Upper lobe of left lung (tissue), 6 donors: ENCODE measurements at places on chromosomes 11 and 22. TPM values are rescaled to one million over a fixed set of nuclear protein-coding genes. Genes with fewer than 3 reads are reported as not detected.

EHF gene
- total RNA-seq = 31.8 TPM

TMEM151A gene
- not detected for total RNA-seq

FDX1 gene
- 26.0 TPM for total RNA-seq

NCR3LG1 gene
- 3.6 TPM for total RNA-seq

GRCh38 chr11:4093519-4094347 lies 866 bp upstream of the RRM1 start:
- peaks cover 15% of the 10 kb centered on the region for H3K4me1 ChIP-seq
- DNase-seq = no peak
- H3K27me3 ChIP-seq = no peaks in the 10 kb centered on the region
- peak overlapping the region; percentile 63 for H3K4me3 ChIP-seq

- no peaks in the 10 kb centered on the region for H3K4me1 ChIP-seq
- no peak overlapping the region for H3K4me3 ChIP-seq
- no peak overlapping the region for H3K27ac ChIP-seq
- H3K36me3 ChIP-seq = no peaks in the 10 kb centered on the region
- H3K27me3 ChIP-seq = no peaks in the 10 kb centered on the region
- no peak for DNase-seq
These were observed 26.7 kb downstream of the ANKRD42 start for GRCh38 chr11:83220260-83220659.

DNA sequence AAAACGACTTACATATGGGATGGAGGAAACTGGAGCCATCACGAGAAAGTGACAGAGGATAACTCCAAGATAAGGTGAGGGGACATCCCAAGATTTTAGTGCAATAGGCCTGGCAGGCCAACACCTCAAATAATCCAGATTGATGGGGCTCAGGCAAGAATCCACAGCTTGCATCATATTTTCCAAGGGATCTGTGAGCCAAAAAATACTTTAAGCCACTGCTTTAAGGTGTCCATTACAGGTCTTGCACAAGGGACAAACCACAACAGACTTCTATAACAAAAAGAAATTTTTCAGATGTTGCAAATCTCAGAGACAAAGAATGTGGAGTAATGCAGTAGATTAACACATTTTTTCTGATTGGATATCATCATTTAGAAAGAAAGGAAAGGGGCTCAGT lies 45.6 kb downstream of the DENND5A start:
- H3K4me3 ChIP-seq = no peak overlapping the region
- peaks cover 10% of the 10 kb centered on the region for H3K4me1 ChIP-seq
- H3K27ac ChIP-seq = no peak overlapping the region
- no peaks in the 10 kb centered on the region for H3K27me3 ChIP-seq

DNA sequence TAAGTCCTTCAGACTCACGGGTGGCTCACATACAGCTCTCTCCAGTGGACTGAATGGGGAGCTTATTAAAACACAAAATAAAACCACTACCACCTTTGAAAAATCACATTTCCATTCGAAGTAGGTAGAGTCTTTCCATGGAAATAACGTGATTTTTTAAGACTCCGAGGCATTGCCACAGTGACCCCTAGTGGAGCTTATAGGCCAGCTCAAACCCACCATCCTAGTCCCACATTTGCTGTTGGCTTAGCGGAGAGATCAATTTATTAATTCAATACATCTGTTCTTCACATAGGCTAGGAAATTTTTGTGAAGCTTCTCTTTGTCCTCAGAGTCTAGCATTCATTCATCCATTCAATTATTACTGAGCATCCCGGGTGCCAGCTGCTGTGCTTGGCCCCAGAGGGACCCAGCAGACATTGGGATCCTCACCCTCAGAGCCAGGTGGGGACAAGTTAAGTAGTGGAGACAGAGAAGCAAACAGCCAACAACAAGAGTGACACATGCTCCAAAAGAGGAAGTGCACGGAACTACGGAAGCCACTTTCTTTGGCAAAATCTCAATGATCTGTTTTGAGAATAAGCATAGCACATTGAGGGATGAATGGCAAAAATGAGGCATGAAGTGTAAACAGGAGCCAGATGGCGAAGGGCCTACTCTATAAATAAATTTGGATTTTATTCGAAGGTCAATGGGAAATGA lies 10.2 kb upstream of the P4HA3 start:
- no peak overlapping the region for H3K27ac ChIP-seq
- peaks cover 16% of the 10 kb centered on the region for H3K4me1 ChIP-seq
- H3K4me3 ChIP-seq = no peak overlapping the region
- no peaks in the 10 kb centered on the region for H3K36me3 ChIP-seq

GRCh38 chr11:134544095-134544815 lies 132.2 kb upstream of the B3GAT1 start:
- H3K36me3 ChIP-seq = no peaks in the 10 kb centered on the region
- H3K4me1 ChIP-seq = no peaks in the 10 kb centered on the region
- no peak overlapping the region for H3K27ac ChIP-seq

DNA sequence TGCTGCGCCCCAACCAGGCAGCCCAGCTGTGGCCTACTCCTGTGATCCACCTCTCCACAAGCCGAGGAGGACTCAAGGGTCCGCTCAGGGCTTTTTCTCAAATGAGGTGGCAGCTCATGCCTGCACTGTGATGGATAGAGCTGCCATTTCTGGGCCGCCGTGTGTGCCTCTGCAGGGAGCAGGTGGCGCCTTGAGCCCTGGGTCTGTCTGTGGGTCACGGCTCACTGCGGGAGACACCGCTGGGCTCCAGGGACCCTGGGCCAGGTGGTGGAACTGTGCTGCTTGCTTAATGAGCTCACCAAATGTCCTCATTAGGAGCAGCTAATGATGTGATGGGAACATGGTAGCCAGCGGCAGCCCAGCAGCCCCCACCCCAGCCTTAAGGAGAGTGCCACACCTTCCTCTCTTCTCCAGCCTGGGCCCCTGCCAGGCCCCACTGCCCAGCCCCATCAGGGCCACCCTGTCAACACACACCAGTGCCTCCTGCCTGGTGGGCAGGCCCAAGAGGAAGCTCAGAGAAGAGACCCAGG lies 50.8 kb downstream of the DHCR7 start:
- no peak overlapping the region for H3K4me3 ChIP-seq
- no peaks in the 10 kb centered on the region for H3K27me3 ChIP-seq
- H3K4me1 ChIP-seq = no peaks in the 10 kb centered on the region
- H3K27ac ChIP-seq = no peak overlapping the region
- DNase-seq = peak; percentile 61

GRCh38 chr22:42317008-42317407 lies 46.6 kb upstream of the TCF20 start:
- no peak overlapping the region for H3K27ac ChIP-seq
- DNase-seq = no peak
- H3K4me1 ChIP-seq = peaks cover 3% of the 10 kb centered on the region
- H3K36me3 ChIP-seq = no peaks in the 10 kb centered on the region
- no peak overlapping the region for H3K4me3 ChIP-seq
- H3K27me3 ChIP-seq = no peaks in the 10 kb centered on the region
